ENCODE measurements at places on chromosomes 3 and 15.

GRCh38 chr3:79268422-79268821, 499.4 kb downstream of the ROBO1 start:
- DNase-seq = no peak

DNA sequence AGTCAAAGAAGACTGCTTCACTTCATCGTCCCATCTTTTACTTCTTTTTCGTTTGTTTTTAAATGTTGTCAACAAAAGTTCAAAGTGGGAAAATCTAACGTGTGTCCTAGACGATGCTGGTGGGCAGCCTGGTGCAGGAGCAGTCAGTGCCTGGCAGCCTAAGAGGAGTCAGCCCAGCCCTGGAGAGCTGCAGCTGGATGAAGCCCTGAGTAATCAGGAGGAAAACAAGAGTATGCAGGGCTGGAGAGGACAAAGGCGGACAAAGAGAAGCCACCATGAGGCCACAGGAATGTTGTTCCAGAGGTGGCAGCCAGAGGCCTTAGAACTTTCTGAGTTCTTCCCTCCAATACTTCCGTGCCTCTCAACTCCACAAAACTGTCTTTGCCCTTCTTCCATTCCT, 5.7 kb downstream of the ADAMTS17 start:
- no peak for DNase-seq

- DNase-seq = no peak
Measured at GRCh38 chr15:28107904-28108275, 8.8 kb upstream of the OCA2 start.

DNA sequence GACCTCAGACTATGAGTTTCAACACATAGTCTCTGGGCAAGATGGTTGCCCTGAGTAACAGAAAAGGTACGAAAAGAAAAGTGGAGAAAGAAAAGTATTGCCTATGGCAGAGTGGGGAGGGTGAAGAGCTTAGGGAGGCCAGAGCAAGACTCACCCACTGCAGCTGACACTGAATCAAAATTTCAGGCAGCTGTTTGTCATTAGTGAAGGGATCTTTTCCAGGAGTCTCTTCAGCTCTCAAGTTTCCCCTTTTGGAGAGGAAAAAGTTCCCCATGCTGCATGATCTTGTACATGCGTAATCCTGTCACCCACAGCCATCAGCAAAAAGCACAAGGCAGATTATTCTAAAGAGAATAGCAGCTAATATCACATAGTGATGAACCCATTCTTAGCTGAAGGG, 616.9 kb upstream of the GBE1 start:
- no peak for DNase-seq

GRCh38 chr15:60191016-60191415, 186.9 kb downstream of the FOXB1 start:
- DNase-seq = no peak

Data from CD8-positive, alpha-beta memory T cell (primary cell).